ENCODE measurements at places on chromosomes 5 and 9.

DNA sequence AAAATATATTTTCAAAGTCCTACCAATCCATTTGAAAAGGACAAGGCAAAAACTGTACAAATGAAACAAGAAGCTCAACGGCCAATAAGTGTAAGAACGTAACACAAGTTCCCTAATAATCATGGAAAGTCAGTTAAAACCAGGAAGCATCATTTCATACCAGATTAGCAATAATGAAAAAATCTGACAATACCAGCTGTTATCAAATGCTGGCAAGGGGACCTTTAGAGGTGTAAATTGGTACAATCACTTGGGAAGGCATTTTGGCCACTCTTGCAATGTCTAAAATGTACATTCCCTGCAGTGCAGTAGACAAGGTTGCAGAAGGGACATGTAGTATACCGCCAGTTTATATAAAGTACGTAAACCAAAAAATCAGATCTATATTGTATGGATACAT is 10.1 kb upstream of the SEMA5A start:
- DNase-seq: no peak

DNA sequence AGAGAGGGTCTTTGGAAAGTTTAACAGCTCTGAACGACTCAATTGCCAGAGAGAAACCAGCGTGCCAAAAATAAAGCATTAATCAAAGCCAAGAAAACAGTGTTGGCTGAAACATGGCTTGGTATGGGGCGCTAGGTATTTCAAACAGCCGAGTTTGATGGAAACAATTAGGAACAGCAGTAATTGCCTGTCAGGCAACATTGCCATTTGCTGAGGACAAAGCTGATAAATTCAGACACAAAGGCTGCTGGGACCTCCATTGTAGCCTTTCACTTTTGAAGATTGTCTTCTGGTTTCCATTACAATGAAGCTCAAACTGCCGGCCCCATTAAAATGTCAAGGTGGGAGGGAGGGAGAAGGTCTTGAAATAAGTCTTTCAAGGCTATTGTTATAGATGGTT is 125.4 kb upstream of the SPDL1 start:
- no peak for DNase-seq

GRCh38 chr5:127307868-127308267 is 17.3 kb downstream of the MEGF10 start:
- DNase-seq: no peak

GRCh38 chr9:121658166-121658565 is 6.7 kb downstream of the DAB2IP start:
- DNase-seq: no peak

DNA sequence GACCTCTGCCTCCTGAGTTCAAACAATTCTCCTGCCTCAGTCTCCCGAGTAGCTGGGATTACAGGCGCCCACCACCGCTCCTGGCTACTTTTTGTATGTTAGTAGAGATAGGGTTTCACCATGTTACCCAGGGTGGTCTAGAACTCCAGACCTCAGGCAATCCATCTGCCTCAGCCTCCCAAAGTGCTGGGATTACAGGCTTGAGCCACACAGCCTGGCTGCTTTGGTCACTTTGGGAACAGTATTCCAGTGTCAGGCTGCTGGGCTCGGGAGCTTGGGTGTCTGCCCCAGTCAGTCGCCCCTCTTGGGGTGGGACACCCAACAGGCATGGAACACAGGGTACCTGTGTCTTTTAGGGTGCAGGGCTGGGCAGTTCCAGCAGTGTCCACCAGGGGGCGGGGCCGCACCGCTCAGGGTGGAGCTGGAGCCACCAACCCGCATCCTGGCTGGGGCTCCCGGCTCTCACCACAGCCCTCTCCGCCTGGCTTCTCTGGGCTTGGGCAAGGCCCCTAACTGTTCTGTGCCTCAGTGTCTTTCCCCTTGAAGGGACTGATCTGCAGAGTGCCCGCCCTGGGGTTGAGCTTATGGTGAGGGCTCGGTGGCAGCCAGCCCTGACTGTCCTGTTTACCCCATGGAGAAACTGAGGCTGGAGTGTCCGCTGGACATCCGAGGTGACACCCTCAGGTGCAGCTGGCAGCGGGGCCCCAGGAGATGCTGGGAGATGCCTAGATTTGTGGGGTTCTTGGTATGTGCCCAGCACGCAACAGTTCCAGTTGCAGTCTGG is 6.4 kb upstream of the RNU6ATAC start:
- no peak for DNase-seq

DNA sequence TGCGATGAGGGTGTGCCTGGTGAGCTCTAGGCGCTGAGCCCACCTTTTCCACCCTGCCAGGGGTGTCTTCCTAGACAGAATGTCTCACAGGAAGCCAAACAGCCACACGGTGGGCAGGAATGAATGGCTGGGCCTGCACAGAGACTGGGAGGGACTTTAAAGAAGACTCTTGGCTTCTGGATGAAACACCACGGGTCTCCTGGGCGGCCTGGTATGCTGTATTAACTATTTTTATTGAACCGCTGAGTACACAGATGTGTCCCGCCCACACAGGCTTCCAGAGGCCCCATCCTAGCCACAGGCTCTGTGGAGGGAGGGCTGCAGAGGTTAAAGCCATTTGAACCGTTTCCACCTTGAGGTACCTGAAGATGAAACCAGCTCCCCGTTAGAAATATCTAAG is 115.2 kb upstream of the CXCL14 start:
- peak; percentile 19 for DNase-seq

- no peak for DNase-seq
These were observed 1290.6 kb upstream of the CDH6 start for GRCh38 chr5:29902859-29903258.

- DNase-seq: no peak
These were observed 12.5 kb downstream of the GRAMD2B start for GRCh38 chr5:126435714-126436113.

GRCh38 chr5:73797132-73797510 is 171.1 kb downstream of the ARHGEF28 start:
- DNase-seq: no peak

DNA sequence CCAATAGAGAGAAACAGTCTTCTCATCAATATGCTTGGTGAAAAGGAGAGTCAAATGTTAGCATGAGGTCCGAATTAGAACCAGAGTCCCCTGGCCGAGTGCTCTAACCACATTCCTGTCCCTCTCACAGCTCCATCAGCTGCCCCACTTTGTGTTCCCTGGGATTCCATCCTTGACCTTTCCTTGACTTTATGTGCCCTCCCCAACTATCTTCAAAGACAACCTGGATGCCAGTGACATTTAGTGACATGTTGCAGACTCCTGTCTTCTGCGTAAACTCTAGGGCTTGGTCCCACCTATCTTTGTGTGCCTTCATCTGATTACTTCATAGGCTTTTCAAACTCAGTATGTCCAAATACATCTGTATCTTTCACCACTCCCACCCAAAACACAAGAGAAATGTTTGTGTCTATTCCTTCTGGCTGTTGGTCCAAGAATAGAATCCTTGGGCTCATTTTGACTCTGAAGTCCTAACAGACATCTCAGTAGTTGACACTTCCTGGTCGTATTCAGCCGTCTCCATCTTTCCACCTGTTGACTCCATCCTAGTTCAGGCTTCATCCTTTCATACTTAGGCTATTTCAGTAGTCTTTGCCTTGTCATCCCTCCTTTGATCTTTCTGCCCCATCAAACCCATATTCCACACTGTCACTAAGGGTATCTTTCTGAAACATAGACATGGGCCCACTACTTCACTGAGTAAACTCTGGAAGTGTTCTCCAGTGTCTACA is 101.4 kb upstream of the CD180 start:
- DNase-seq: no peak

- DNase-seq: peak; percentile 21
These were observed 849 bp upstream of the IFT74 start for GRCh38 chr9:26955222-26955903.

GRCh38 chr9:113293285-113293878 is 9.8 kb downstream of the RNF183 start:
- DNase-seq: no peak

DNA sequence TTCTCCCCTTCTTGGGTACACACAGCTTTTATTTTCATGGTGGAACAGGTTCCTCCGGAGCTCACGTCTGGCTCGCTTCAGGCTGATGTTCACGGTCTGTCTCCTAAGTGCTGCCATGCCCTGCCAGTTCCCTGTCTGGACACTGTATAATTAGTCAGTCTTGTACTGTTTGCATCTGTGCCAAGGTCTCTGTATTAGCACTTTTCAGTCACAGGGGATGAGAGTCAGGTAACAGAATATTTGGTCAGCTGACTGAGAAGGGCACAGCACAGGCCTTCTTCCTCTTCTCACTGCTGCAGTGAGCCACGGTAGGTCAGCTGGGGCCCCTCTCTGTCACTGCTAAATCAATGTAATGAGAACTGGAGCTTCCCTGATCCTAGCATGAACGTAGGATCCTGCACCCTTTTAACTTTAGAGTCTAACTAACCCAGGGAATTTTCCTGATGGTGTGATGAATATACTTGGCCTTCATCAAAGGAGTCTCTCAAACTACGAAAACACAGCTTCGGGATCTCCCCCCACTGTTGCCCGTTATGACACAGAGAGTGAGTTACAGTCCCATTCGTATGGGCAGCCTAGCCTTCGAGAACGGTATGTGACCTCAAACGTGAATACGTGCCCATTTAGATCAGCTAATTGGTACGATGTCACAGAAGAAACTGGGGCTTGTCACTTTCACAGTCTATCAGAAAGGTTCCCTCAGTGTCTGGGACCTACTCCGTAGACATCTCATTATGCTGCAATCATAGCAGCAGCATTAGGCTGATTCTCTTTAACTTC is 354.1 kb upstream of the RFX3 start:
- DNase-seq: no peak

- no peak for DNase-seq
These were observed 33.5 kb upstream of the SMU1 start for GRCh38 chr9:33109850-33110595.

GRCh38 chr5:54073735-54074134 is 236.6 kb downstream of the ARL15 start:
- DNase-seq: no peak

- no peak for DNase-seq
These were observed 38.7 kb downstream of the FTMT start for GRCh38 chr5:121890297-121890858.

- DNase-seq: no peak
These were observed 47.2 kb downstream of the ZCCHC7 start for GRCh38 chr9:37167456-37168047.

GRCh38 chr9:97064176-97064575 is 25.2 kb upstream of the CTSV start:
- DNase-seq: no peak

DNA sequence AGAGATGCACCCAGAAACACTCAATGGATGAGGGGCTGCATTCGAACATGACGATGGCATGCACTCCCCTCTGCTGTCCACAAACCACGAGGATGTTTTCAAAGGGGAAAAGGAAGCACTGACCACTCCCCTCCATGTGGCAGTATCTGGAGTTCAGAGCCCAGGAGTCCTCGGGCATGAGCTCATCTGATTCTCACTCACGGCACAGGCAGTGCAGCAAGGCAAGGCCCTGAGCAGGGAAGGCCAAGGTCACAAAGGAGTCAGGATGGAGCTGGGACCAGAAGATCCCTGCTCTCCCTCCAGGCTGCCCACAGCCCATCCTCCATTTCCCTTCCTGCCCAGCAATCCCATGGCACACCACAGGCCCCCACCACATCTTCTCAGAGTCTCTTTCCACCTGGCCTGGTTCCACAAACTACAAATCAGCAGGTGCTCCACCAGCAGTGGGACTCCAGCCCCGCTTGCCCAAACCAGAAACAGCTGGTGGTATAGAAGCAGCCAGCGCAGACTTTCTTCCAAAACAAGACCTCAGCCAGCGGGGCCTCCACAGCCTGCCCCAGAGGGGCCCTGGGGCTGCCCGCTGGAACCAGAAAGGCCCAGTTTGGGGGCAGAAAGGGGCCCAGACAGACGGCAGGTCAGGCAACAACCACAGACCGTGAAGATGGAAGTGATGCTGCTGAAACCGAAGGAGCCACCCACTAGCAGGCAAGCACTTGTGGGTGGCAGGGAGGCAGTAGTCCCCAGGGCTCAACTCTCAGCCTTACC is 12.2 kb downstream of the TNIP1 start:
- DNase-seq: no peak

- DNase-seq: no peak
These were observed 152.5 kb downstream of the ZNF608 start for GRCh38 chr5:124593952-124594351.

GRCh38 chr5:129461711-129462332 is 1.7 kb downstream of the ADAMTS19 start:
- no peak for DNase-seq

DNA sequence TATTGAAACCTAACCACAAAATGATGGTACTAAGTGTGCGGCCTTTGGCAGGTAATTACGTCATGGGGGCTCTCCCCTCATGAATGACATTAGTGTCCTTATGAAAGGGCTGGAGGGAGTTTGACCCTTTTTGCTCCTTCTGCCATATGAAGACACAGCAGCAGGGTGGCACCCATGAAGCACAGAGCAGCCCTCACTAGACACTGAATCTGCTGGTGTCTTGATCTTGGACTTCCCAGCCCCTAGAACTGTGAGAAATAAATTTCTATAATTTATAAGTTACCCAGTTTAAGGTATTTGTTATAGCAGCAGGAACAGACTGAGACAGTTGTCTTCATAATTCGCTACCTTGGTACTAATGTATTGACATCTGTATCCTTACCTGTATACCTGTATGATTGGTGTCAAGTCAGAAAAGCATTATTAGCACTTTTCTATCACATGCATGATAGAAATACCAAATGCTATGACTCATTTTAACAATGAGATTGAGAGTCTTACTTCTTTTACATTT is 80.4 kb downstream of the GCNT4 start:
- no peak for DNase-seq

DNA sequence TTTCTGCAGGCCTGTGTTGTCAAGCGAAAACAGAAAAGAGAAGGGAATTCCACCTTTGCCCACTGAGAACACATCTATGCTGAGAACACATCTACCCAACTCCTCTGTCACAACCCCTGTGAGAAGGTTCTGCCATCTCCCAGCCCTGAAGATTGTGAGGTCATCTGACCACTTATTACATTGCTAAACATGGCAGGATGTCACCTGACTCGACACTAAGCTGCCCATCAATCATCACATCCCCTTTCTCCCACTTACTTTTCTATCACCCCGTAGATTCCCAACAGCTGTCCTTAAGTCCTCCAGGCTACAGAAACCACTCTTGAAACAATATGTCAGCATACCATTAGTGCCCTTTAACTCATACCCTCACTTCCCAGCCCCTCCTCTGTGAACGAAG is 64.2 kb upstream of the PRSS3 start:
- DNase-seq: no peak

GRCh38 chr9:28820741-28821140 is 1247.5 kb upstream of the C9orf72 start:
- DNase-seq: no peak

- no peak for DNase-seq
These were observed 26.9 kb upstream of the SH3TC2 start for GRCh38 chr5:149089796-149090195.

DNA sequence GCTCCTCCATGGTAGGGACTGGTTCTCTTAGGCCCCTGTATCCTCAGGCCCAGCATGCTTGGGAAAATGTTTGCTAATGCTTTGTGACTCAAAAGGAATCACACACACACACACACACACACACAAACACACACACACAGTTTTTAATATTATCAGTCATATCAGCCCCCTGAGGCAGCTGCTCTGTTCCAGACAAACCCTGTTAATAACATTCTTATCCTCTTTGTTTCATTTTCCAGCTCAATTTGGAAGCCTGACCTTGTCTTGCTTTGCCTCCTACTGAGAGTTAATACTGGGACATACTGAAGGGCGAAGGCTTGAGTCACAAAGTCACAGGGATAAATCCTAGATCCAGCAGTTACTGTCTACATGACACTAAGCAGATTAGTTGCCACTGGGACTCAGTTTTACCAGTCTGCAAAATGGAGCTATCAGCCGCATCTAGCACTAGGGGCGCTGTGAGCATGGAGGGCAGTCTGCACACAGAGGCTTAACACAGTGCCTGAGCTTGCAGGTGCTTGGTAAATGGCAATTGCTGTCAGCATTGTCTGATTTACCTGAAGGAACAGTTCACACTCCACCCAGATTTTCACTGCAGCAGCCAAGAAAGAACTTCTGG is 37.1 kb upstream of the KCNMB1 start:
- no peak for DNase-seq
